ENCODE measurements at places on chromosomes 7 and 10.

- no peak for DNase-seq
Measured at GRCh38 chr7:19491371-19491770, 217.5 kb downstream of the POLR1F start.

DNA sequence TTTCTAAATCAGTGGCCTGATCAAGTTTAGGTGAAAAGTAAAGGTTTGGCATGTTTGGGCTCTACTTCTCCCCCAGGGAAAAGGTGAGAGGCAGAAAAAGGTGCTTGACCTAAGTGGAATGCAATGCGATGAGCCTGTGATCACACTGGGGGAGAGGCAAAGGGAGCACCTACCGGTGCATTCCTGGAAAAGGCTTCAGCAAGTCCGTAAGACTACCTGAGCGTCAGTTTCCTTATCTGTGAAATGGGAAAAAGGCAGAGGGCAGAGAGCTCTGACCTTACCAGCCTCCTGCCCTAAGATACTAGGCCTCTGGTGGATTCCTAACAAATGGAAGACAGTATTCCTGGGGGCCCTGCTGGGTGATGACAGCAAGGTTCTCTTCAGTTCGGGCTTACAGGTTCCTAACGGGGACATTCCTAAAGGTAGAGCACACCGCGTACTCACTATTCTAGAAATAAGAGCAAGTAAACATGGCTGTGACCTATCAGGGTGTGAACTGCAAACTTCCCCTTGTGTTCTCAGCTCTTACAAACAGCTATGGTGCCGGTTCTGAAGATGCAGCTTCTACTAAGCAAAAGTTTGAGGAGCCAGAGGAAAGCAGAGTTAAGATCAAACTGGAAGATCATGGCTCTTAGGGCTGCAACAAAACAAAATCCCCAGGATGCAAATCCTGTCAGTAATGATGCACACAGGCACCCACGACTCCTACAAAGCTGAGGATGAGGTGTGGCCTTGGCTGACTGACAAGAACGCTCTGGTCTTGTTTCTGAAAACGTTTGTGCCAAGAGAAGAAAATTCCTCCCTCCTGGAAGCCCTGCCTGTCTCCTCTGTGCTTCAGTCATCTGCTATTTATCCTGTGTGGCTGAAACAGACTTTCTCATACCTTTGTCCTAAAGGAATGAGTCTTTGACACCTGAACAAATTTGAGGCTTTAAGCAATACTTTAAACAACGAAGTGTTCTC is 13.3 kb upstream of the ACSL5 start:
- DNase-seq, result no peak

GRCh38 chr10:50512214-50512595 is 111.6 kb downstream of the SGMS1 start:
- DNase-seq, result no peak

DNA sequence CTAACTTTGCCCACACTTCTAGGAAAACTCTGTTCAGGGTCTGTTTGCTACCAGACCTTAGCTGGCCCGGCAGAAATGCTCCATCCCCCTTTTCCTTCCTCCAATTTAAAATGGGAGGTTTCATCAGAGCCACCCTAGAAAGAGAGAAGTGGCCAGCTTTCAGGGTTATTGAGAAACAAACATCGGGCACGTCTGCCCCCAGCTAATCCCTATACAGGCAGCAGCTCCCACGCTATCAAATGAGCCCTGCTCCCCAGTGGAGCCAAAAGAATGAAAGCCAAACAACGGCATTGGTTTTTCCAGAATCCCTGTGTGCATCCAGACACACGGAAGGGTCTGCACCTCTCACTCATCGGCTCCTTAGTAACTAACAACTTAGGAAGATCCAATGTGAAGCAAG is 132.5 kb downstream of the GRID1 start:
- no peak for DNase-seq

DNA sequence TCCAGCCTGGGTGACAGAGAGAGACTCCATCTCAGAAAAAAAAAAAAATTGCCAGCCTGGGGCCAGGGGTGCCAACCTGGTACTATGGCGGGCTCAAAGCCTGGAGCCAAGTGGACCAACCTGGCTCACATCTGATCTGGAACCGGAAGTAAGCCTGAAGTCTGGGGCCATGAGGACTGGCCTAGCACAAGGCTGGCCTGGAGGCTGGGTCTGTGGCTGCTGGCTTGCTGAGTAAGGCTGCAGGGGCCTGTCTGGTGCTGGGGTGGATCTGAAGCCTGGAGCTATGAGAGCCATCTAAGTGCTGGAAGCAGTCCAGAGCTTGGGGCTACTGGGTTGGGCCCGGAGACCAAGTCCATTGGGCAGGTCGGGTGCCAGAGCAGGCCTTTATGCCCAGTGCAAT is 84.9 kb downstream of the CCDC3 start:
- no peak for DNase-seq

DNA sequence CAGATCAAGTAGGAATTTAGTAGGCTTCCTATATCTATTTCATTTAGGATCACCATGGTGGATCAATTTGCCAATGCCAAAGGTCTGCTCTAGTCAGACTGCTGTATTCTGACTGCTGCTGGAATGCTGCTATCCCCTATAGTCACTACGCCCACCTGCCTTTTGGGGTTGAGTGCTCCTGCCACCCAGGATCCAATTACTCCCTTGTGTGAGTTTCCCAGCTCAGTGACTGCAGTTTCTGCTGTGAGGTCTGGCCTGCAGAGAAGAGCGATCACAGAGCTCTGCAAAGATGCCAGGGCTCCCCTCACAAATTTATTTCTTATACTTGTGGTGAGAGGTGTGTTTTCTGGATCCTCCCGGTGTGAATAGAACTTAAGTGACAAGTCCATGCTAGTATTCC is 88.1 kb upstream of the FOXI2 start:
- no peak for DNase-seq

DNA sequence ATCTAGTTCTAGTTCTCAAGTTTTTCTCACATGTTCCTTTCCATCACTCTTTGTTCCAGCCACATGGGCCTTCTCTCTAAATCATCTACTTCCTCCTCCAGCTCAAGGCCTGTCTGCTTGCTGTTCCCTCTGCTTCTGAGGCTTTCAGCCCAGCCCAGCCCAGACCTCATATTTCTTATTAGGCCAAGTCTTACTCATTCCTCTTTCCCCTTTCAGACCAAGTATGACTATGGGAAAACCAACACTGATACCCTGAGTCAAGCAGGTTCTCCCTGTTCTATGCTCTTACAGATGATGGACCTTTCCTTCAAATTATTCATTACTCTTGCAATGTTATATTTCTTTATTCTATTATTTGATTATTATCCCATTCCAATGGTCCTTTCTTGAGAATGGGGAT is 80.3 kb upstream of the SEM1 start:
- no peak for DNase-seq

DNA sequence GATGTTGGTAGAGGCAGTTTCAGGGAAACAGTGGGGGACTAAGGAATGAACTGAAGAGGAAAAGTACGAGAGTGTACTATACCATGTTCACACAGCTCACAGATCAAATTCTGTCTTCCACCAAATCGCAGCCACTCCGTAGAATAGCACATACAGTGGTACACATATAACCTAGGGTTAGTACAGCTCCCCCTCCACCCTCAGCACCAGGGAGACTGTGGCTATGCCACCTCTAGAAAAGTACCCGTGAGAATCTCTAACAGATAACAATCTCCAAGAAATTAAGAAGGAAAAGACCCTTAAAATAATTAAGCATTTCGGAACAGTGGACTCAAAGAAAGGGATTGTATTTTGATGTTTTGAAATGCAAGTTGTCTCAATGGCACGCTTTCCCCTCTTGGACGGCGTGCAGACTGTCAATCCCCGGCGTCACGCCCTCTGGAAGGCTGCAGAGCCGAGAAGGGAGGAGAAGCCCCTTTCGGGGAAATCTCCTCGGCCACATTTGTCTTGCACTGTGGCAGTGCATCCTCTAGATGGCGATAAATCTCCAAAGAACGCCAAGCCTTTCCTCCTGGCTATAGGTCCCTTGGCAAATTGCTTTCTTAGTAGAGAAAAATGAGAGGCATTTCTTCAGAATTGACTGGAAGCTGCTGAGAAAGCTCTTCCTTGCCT is 345.0 kb downstream of the REEP3 start:
- DNase-seq, result peak; percentile 47

DNA sequence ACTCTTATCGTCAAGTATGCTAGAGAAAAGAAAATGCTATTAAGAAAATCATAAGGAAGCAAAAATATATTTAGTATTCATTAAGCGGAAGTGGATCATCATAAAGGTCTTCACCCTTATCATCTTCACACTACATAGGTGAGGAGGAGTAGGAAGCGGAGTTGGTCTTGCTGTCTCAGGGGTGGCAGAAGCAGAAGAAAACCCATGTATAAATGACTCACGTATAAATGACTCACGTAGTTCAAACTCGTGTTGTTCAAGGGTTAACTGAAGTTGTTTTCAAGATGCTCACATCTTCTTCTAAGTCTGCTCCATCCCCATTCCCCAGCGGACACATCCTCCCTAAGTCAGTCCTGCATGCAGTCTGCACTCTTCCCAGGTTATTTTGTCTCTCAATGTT is 72.4 kb downstream of the SFMBT2 start:
- no peak for DNase-seq

DNA sequence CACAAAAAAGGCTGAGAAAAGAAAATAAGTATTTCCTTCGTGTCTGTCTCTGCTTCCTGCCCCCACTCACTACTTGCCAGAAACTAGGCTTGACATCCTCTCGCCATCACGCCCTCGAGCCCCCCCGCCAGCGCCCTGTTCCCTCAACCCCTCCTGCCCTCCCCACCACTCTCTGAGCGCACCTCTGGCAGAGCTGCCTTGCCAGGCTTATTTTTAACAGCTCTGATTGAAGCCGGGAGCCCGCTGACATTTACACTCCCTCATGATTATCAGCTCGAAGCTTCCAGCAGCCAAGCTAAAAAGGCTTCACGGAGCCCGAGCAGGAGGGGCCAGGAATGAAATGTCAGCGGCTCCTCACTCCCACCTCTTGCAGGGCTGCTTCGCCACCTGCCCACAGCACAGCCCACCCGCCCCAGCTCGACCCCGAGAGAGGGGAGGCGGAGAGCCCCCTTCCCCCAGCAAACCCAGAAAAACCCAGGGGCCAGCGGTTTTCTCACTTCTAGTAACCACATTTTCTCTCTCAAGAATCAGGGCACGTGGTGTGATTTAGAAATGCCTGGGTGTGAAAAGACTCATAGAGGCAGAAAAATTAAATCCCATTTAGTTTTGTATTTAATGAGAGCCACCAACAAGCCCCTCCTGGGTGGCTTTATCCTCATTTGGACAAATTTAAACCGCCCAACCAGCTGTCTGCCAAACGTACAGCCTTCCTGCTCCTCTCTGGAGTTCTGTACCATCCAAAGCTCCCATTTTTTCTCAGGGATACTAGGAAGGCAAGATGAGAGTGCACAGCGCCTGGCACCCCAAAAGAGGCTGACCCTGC is 89.3 kb downstream of the SLIT1 start:
- no peak for DNase-seq

DNA sequence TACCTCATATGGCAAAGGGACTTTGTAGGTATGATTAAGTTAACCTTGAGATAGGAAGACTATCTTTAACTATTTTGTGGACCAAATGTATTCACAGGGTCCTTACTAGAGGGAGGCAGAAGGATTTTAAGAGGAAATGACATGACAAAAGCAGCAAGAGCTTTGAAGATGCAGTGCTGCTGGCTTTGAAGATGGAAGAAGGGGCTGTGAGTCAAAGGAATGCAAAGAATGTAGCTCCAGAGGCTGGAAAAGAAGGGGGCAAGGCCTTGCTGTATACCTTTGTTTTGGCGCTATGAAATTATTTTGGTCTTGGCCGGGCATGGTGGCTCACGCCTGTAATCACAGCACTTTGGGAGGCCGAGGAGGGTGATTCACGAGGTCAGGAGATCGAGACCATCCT is 3.2 kb upstream of the NRBF2 start:
- DNase-seq, result no peak

DNA sequence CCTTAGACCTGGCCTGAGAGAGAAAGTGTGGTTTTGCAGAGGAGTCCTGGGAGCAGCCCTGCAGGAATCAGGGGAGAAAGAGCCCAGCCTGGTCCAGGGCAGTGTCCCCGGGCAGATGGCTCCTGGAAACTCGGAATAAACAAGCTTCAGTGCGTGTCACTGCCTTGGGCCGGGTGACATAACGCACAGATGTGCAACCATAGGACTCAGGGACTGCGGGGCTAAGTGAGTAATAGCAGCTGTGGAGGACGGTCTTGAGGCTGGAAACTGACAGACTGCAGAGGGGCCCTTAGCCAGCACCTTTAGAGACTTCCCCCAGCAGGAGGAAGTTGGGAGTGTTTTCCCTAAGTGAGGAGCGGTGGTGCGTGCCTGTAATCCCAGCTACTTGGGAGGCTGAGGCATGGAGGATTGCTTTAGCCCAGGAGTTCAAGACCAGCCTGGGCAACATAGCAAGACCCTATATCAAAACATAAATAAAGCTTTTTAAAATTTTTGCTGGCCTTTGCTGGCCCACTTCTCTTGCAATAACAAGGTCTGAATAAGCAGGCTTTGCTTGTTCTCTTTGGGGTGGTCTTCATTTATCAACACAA is 5.3 kb upstream of the CLIP2 start:
- DNase-seq, result peak; percentile 46

DNA sequence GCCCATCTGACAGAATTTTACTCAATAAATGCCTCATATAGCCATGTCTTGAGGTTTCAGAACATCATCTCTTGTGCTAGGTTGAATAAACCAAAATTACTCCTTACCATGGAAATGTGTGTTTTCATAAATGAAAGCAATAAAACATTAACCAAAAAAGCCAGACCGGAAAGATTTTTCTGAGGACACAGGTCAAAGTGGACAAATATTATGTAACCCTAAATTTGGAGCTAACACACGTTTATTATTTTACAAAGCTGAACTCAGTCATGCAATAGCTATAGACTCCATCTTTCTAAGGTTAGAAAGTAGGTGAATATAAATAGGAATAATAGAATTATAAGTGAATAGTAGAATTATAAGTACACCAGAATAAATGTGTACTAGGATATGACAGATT is 269.1 kb downstream of the TSPAN12 start:
- no peak for DNase-seq

GRCh38 chr10:69828144-69828870 is 26.6 kb downstream of the COL13A1 start:
- no peak for DNase-seq

- no peak for DNase-seq
Measured at GRCh38 chr10:79416578-79417255, 28.7 kb downstream of the ZCCHC24 start.

- DNase-seq, result peak; percentile 48
Measured at GRCh38 chr7:953547-954327, 743 bp downstream of the ADAP1 start.

DNA sequence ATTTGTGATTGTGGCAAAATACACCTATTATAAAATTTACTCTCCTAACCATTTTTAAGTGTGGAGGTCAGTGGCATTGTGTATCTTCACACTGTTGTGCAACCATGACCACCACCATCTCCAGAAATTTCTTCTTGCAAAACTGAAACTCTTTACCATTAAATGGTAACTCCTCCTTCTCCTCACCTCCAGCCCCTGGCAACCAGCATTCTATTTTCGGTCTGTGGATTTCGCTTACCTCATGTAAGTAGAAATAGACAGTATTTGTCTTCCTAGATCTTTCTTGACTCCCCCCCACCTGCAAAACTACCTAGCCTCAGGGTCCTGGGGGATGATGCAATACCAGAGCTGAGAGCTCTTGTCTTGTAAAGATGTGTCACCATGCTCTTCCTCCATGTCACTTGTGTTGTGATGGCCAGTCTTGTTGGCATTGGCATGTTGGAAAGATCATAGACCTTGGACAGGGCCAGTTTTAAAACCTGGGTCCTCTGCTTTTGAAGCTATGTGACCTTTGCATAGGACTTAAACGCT is 71.1 kb upstream of the EMX2 start:
- DNase-seq, result no peak

Data from GM12865 (cell line).